NCI-H460 (cell line): ENCODE measurements at places on chromosomes 13 and 19. TPM values are rescaled to one million over a fixed set of nuclear protein-coding genes. Genes with fewer than 3 reads are reported as not detected.

Gene JSRP1
- total RNA-seq, result not detected in 2 replicates

Gene TEX26
- total RNA-seq, result not detected in 2 replicates

DNA sequence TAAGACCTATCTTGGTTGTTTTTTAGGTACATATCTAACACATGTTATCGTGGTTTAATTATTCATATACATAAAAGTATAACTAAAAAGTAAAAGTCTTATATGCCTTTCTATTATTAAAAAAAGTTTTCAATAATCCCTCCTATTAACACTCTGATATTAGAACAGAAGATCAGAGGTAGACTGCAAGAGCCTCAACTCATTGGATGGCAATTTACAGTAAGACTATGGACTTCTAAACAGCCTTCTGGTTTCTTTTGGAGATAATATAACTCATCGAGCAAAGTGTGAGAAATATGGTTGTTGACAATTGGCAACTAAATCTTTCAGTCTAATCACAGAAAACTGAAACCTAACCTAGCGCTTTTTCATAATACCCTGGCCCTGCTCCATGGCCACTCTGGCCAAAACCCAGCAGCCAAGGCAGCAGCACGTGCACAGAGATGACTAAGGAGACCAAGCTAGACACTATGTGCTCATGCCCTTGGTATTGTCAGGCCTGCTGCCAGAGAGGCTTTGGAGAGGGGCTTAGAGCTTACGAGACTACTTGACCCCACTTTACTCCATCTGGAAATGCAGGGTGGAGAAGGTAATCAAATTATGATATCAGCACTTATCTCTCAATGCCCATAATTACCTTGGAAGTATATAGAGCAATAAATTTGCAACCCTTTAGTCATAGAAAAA, 40.6 kb upstream of the EEF1AKMT1 start:
- DNase-seq, result no peak

GRCh38 chr19:13425151-13425550, 81.1 kb downstream of the CACNA1A start:
- DNase-seq, result no peak

DNA sequence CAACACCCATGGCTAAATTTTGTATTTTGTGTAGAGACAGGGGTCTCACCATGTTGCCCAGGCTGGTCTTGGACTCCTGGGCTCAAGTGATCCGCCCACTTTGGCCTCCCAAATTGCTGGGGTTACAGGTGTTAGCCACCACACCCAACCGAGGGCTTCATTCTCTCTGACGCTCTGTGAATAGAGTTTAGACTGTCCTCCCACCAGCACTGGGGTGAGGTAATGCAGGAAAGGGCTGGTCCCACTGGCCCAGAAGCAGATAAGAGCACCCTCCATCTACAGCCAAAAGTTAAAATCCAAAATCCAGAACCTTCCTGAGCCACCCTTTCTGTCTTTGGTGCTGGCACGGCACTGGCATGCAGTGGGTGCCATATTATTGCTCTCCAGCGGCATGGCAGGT, 31.8 kb upstream of the HOMER3 start:
- no peak for DNase-seq
